ENCODE measurements at places on chromosomes 3 and 15. TPM values are rescaled to one million over a fixed set of nuclear protein-coding genes. Genes with fewer than 3 reads are reported as not detected.
A peak's percentile ranks its signal among the peaks of the same experiment; 100 is the strongest.

GRCh38 chr3:53044371-53044710, 1.5 kb downstream of the SFMBT1 start:
- peaks cover 7% of the 10 kb centered on the region for H3K4me1 ChIP-seq
- DNase-seq = no peak
- H3K4me3 ChIP-seq = peak overlapping the region; percentile 93
- peak overlapping the region; percentile 64 for H3K27ac ChIP-seq
- peaks cover 12% of the 10 kb centered on the region for H3K27me3 ChIP-seq

GRCh38 chr3:130081351-130081881, at the start of gene ALG1L2:
TSS of gene ALG1L2 (plus strand) at chr3:130081831. CDS start at chr3:130082017, 186 bp downstream.
- no peak within 1 kb of the TSS for H3K27ac ChIP-seq
- H3K36me3 ChIP-seq = no peaks in the 10 kb centered on the region
- no peaks in the 10 kb centered on the region for H3K4me1 ChIP-seq
- no peaks in the 10 kb centered on the region for H3K27me3 ChIP-seq
- H3K4me3 ChIP-seq = no peak within 1 kb of the TSS
- DNase-seq = no peak

DNA sequence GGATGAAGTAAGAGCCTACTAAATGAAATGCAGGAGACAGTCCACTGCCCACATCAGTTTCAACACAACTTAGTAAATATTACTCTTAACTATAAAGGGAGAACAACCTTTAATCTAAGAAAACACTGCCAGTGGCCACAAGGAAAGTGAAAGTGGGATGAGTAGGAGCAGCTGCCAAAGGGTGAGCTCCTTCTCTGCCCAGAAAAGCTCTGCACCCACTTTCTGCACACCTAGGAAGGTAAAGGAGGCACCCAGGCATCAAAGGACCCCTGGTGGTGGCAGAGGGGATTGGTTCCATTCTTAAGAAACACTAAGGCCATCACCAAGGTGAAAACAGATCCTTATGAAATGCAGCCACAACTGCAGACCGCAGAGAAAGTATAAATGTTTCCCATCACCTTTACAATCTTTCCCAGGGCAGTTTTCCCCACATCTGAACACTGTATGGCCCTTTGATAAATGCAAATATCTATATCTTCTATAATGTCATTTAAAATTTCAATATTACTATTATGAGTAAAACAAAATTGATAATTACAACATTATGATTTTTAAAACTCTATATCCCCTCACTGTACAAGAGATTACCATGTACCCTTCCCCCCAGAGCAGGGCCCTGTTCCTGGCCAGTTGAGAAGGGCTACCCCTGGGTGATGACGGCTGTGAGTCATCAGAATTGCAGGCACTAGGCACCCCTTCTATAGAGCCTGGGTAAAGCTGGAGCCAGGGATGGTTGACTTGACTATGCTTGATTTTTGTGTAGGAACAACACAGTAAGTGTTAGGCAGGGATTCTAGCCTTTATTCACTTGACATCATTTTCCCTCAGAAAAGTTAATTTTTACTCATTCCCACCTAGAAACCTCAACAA, 92.0 kb downstream of the SNRK start:
- H3K4me1 ChIP-seq = no peaks in the 10 kb centered on the region
- H3K27ac ChIP-seq = no peak overlapping the region
- DNase-seq = peak; percentile 39
- peaks cover 4% of the 10 kb centered on the region for H3K36me3 ChIP-seq
- H3K27me3 ChIP-seq = peaks cover 1% of the 10 kb centered on the region

DNA sequence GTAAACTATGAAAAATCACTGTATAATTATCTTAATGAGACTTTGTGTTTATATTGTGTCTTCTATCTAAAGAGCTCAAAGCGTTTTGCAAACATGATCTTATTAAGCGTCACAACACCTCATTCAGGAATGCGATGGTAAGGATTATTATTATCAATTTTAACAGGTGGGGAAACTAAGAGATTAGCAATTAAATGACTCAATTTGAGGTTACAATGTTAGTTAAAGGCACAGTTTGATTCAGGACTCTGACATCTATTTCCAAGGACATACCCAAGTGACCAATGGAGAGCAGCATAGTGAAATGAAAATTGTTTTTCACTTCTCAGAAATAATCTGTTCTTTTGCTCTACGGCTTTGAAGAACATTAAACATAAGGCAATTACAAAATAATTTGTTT, 74.6 kb downstream of the FMN1 start:
- no peak for DNase-seq
- H3K27ac ChIP-seq = no peak overlapping the region
- no peaks in the 10 kb centered on the region for H3K27me3 ChIP-seq
- no peaks in the 10 kb centered on the region for H3K36me3 ChIP-seq
- H3K4me3 ChIP-seq = no peak overlapping the region

DNA sequence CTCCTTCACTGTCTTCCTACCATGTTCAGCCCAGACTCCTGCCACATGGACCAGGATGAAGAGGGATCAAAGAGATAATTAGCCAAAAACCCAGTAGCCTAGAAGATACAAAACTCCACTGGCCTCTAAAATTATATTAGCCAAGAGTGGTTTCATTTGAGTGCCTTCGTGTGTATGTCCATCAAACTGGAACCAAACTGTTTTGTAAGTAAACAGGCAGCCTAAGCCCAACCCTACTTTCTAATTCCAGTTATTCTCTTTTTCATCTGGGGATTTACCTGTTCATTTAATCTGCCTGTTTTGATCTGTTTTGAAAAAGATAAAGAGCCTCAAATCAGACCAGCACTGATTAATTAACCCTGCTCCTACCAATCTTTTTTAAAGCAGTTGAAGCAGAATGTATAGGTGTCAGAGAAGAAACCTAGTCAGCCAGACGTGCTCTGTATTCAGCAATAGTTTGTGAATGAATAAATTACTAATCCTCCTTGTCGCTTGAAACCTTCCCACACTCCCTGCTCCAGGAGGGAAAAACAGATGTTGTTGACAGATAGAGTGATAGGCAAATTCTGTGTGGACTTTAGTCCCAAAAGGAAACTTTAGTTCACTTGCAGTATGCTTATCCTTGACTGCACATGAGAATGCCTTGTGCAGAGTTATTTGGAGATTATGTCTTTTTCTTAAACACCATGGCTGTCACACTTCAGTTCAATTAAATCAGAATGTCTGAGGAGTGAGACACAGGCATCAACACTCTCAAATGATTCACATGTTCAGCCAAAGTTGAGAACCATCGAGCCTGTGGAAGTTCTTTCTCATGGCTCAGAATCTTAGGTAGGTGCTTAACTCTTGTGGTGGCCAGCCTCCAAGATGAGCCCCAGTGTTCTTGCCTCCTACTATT, 55.5 kb upstream of the ZBED2 start:
- H3K36me3 ChIP-seq = no peaks in the 10 kb centered on the region
- H3K27me3 ChIP-seq = no peaks in the 10 kb centered on the region
- no peaks in the 10 kb centered on the region for H3K4me1 ChIP-seq
- no peak overlapping the region for H3K27ac ChIP-seq

Gene GPR15
- not detected for total RNA-seq

Gene TGM4
- total RNA-seq = not detected

Gene STX19
- not detected for total RNA-seq

DNA sequence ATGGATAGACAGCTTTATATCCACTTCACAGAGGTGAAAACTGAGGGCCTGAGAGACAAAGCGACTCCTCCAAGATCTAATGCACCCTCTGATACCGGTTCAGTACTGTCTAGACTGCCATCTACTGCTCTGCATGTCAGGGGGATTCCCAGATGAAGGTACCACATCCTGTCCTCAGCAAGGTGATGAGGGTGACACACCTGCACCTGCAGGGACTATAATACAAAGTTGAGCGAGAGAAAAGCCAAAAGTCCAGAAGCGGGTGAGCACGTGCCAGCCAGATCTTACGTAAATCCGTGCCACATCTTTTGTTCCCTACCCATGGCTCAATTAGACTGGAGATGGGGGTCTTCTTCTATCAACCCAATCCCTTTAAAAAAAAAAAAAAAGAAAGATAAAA, 32.4 kb upstream of the HES1 start:
- no peak overlapping the region for H3K27ac ChIP-seq
- no peak overlapping the region for H3K4me3 ChIP-seq
- H3K36me3 ChIP-seq = no peaks in the 10 kb centered on the region
- no peak for DNase-seq

DNA sequence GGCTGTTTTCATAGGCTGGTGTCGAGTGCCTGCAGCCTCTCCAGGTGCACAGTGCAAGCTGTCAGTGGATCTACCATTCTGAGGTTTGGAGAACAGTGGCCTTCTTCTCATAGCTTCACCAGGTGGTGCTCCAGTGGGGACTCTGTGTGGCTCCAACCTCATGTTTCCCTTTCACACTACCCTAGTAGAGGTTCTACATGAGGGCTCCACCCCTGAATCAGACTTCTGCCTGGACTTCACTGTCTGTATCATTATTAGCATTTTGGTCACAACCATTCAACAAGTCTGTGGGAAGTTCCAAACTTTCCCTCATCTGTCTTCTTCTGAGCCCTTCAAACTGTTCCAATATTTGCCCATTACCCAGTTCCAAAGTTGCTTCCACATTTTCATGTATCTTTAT, 1003.7 kb downstream of the MCTP2 start:
- peaks cover 3% of the 10 kb centered on the region for H3K27me3 ChIP-seq
- no peak for DNase-seq
- peaks cover 17% of the 10 kb centered on the region for H3K36me3 ChIP-seq
- H3K4me3 ChIP-seq = no peak overlapping the region
- H3K4me1 ChIP-seq = no peaks in the 10 kb centered on the region

- no peak overlapping the region for H3K4me3 ChIP-seq
- no peaks in the 10 kb centered on the region for H3K27me3 ChIP-seq
- no peak for DNase-seq
- no peak overlapping the region for H3K27ac ChIP-seq
- H3K4me1 ChIP-seq = no peaks in the 10 kb centered on the region
Observed at GRCh38 chr15:38883987-38884386, 319.4 kb upstream of the RASGRP1 start.

Gene ZNF774
- 6.7 TPM for total RNA-seq

GRCh38 chr3:64837126-64837738, 149.4 kb upstream of the ADAMTS9 start:
- DNase-seq = no peak
- peaks cover 9% of the 10 kb centered on the region for H3K4me1 ChIP-seq

Data from glutamatergic neuron (in vitro differentiated cells).